ENCODE measurements at places on chromosomes 2 and 18. TPM values are rescaled to one million over a fixed set of nuclear protein-coding genes. Genes with fewer than 3 reads are reported as not detected.

Gene KLF11
- total RNA-seq: 44.4 TPM

Gene FAM124B
- total RNA-seq: 3.1 TPM

Gene CFAP65
- not detected for total RNA-seq

Gene TEX44
- total RNA-seq: not detected

Gene DARS1
- total RNA-seq: 73.6 TPM

Gene RNF152
- total RNA-seq: 37.1 TPM

Gene TFPI
- 15.7 TPM for total RNA-seq

Gene ATP5F1A
- total RNA-seq: 355 TPM

Gene KATNAL2
- 1.1 TPM for total RNA-seq

Gene DAPL1
- 350 TPM for total RNA-seq

Gene ANKRD30B
- not detected for total RNA-seq

Gene EMX1
- 0.26 TPM for total RNA-seq

Gene SLC14A1
- 0.59 TPM for total RNA-seq

Gene BMP10
- 0.19 TPM for total RNA-seq

Gene CAPN14
- 0.13 TPM for total RNA-seq

Gene STAT4
- 0.46 TPM for total RNA-seq

Gene GCG
- total RNA-seq: not detected

Gene SLC38A11
- total RNA-seq: 0.52 TPM

Gene ACADL
- 2.5 TPM for total RNA-seq

Gene SIX3
- total RNA-seq: not detected

Gene ALLC
- total RNA-seq: 0.23 TPM

Gene HSBP1L1
- 77.3 TPM for total RNA-seq

Gene LAMA3
- 173 TPM for total RNA-seq

Gene SSB
- total RNA-seq: 40.0 TPM

Gene DCDC2C
- total RNA-seq: not detected

Gene SCG2
- total RNA-seq: 1.8 TPM

Gene CABYR
- 0.93 TPM for total RNA-seq

Gene ZNF532
- 40.1 TPM for total RNA-seq

Gene TXNDC9
- total RNA-seq: 22.8 TPM

Gene KCNK3
- total RNA-seq: 3.1 TPM

Gene CSRNP3
- 0.91 TPM for total RNA-seq

Gene UPP2
- not detected for total RNA-seq

Gene C2orf68
- 18.9 TPM for total RNA-seq

Gene CTNNA2
- total RNA-seq: not detected

Gene ECEL1
- total RNA-seq: not detected

Gene TMBIM1
- total RNA-seq: 298 TPM

Gene TMEM178A
- 1.4 TPM for total RNA-seq

Gene SP5
- 1.9 TPM for total RNA-seq

Gene ZNF407
- total RNA-seq: 13.9 TPM

Gene TAF4B
- 15.4 TPM for total RNA-seq

Gene IL1RL1
- total RNA-seq: 0.88 TPM

Gene DYTN
- not detected for total RNA-seq

Gene CMPK2
- total RNA-seq: 0.30 TPM

Gene CELF4
- total RNA-seq: 0.59 TPM

Gene CHRNG
- total RNA-seq: not detected

Gene CRYGD
- total RNA-seq: not detected

Gene PLA2R1
- 24.4 TPM for total RNA-seq

Gene FAM161A
- 1.7 TPM for total RNA-seq

Gene KIAA2012
- not detected for total RNA-seq

Gene DYSF
- total RNA-seq: 2.5 TPM

Gene TGFA
- total RNA-seq: 56.5 TPM
